ENCODE measurements at places on chromosomes 12 and 14.

GRCh38 chr14:74190927-74191575 lies 48.2 kb upstream of the VSX2 start:
- no peak overlapping the region for H3K4me3 ChIP-seq
- peaks cover 6% of the 10 kb centered on the region for H3K36me3 ChIP-seq
- H3K27ac ChIP-seq, result no peak overlapping the region

GRCh38 chr12:53048780-53049401 lies 974 bp upstream of the TNS2 start:
- H3K4me1 ChIP-seq, result peaks cover 6% of the 10 kb centered on the region
- peaks cover 1% of the 10 kb centered on the region for H3K36me3 ChIP-seq
- no peak for DNase-seq
- H3K27ac ChIP-seq, result peak overlapping the region; percentile 77
- H3K4me3 ChIP-seq, result no peak overlapping the region
- no peaks in the 10 kb centered on the region for H3K27me3 ChIP-seq

GRCh38 chr12:77060136-77060882 lies 5.1 kb downstream of the E2F7 start:
- peaks cover 5% of the 10 kb centered on the region for H3K4me1 ChIP-seq
- H3K36me3 ChIP-seq, result peaks cover 5% of the 10 kb centered on the region
- no peak overlapping the region for H3K4me3 ChIP-seq
- H3K27me3 ChIP-seq, result peaks cover 24% of the 10 kb centered on the region

- peaks cover 52% of the 10 kb centered on the region for H3K27me3 ChIP-seq
- DNase-seq, result no peak
- H3K4me3 ChIP-seq, result no peak overlapping the region
- H3K27ac ChIP-seq, result no peak overlapping the region
- no peaks in the 10 kb centered on the region for H3K36me3 ChIP-seq
- no peaks in the 10 kb centered on the region for H3K4me1 ChIP-seq
Observed at GRCh38 chr14:54374117-54374884, 22.5 kb upstream of the CDKN3 start.

DNA sequence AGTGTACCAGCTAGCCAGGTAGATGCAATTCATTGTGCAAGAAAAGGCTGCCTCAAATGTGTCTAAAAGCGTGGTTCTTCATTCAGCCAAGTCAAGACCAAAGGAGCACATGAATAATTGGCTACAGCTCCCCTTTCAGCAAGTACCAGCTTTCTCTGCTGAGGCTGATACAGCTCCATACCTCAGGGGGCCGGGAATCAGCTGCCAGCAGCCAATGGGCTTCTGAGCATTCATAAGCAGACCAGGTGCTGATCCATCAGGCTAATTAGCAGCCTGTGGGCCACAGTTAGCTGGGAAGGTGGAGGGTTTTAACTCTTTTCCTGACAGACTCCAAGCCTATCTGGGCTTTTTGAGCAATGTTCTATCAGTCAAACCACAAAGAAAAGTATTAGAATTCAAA lies 264.7 kb downstream of the APAF1 start:
- H3K4me1 ChIP-seq, result no peaks in the 10 kb centered on the region
- peaks cover 2% of the 10 kb centered on the region for H3K36me3 ChIP-seq
- H3K27me3 ChIP-seq, result peaks cover 7% of the 10 kb centered on the region

All from effector memory CD8-positive, alpha-beta T cell (primary cell).